ENCODE measurements at places on chromosomes 6 and 20. TPM values are rescaled to one million over a fixed set of nuclear protein-coding genes. Genes with fewer than 3 reads are reported as not detected.

PDE10A gene
- total RNA-seq, result 26.6 TPM

GTSF1L gene
- total RNA-seq, result not detected

SIRPB1 gene
- total RNA-seq, result 0.26 TPM

FAM184A gene
- 12.1 TPM for total RNA-seq

RING1 gene
- 19.1 TPM for total RNA-seq

ATP6V1G2 gene
- 3.3 TPM for total RNA-seq

SAMD3 gene
- total RNA-seq, result 6.3 TPM

SLC22A2 gene
- total RNA-seq, result not detected

PHACTR3 gene
- total RNA-seq, result 2.7 TPM

RBM24 gene
- 18.1 TPM for total RNA-seq

MICAL1 gene
- 25.5 TPM for total RNA-seq

MARCKS gene
- total RNA-seq, result 193 TPM

OR2H1 gene
- total RNA-seq, result not detected

CAPN11 gene
- total RNA-seq, result 0.53 TPM
